Stomach (tissue), 19 donors: ENCODE measurements at places on chromosomes 6 and 20. TPM values are rescaled to one million over a fixed set of nuclear protein-coding genes. Genes with fewer than 3 reads are reported as not detected.

GRCh38 chr6:51618563-51618962 lies 468.9 kb downstream of the PKHD1 start:
- no peak for DNase-seq

MRPS18A gene
- total RNA-seq, result 5.3 TPM

DNA sequence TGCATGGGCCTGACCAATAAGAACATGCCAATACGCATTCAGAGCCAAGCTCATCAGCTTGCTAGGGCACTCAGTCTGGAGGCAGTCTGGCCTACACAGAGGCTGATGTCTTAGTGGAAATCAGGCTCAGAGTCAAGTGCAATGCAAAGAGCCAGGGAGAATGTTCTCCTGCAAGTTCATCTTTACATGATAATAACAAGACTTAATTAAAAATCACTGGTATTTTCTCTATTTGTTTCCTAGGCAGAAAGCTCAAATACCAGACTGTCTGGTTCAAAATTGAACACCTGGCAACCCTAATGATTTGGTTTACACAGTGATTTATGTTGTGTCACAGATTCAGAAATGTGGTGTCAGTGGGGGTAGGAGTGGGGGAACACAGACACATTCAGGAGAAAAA lies 689.3 kb upstream of the FLRT3 start:
- DNase-seq, result no peak

DNA sequence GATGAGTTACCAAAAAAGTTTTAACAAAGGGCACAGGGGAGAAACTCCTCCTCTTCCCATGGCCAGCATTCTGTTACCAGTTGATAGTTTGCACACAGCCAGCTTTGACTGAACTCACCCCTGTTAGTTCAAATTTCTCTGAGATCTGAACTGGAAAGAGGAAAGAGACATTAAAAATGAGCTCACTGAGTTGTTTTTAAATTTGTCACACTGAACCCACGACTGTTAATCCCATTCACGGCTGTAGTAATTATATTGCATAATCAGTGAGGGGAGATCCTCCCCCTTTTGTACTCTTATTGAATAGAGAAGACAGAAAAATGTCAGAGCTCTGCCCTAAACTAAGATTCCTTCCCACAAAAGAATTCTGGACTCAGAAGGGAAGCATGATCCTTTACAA lies 17.5 kb upstream of the DSP start:
- DNase-seq, result no peak

DNA sequence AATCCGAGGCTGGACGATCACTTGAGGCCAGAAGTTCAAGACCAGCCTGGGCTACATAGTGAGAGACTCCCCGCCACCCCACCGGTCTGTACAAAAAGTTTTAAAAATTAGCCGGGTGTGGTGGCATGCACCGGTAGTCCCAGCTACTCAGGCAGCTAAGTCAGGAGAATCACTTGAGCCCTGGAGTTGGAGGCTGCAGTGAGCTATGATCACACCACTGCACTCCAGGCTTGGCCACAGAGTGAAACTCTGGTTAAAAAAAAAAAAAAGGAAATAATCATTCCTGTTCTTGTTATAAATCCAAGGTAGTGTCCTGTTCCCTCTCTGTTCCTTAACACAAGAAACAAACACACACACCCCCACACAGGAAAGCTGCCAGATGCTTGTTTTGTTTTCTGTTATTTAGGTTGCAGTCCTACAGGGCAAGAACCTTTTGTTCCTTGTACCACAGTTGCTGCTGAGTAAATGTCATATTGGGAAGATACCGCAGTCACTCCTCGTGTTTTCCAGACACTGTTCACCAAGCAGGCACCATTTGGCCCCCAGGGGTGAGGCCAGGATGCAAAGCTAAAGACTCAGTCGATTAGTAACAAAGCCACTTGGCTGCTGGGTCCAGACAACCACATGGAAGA lies 28.9 kb downstream of the ASIP start:
- DNase-seq, result no peak

GRCh38 chr20:13105039-13105438 lies 96.3 kb downstream of the SPTLC3 start:
- DNase-seq, result no peak

ELOVL2 gene
- 1.8 TPM for total RNA-seq

LGSN gene
- total RNA-seq, result 0.55 TPM

DNA sequence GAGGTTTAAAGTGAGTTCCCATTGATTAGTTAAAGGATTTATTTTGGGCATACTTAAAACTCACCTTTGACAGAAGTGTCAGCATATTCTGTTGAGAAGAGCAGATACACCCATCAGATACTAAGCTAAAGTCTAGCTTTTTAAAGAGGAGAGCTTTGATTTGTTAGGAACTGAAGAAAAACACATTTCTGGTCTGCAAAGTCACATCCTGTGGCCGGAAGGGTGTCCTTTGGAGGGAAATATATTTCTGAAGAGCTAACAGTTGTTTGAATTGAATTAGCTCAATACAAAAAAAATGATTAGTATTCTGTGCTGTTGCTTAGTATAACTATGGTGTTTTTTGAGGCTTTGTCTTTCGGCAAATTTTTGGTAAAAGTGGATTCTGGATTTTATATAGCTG lies 302.7 kb downstream of the RFPL4B start:
- DNase-seq, result no peak

- DNase-seq, result no peak
Observed at GRCh38 chr6:16533721-16534136, 227.5 kb downstream of the ATXN1 start.

DNA sequence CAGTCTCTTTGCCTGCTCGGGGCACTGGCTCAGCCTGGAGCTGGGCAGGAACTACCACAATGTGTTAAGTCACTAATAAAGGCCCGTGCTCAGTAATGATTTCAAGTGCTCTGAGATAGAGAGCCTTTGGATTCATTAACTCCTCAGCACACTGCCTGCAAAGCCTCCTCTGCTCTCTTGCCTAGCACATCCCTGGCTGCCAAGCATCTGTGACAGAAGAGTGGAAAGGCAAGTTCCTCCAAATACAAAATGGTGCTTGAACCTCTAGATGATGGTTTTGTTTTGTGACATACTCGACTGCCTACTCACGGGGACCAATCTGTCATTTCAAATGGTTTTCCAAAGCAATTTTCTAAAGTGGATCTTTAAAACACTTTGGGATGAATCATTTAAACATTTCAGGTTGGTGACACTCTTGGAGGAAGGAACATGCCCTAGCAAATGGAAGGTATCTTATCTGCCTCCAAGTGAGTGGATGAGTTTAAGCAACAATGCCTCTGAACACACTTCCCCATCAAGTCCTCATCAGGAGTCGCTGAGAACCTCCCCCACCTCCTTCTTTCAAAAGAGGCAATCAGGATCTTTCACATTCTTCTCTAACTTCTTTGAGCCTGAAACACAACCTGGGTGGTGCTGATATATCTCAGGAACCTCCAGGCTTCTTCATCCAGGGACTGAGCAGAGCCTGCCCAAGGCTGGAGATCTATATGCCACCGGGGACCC lies 35.8 kb downstream of the METTL24 start:
- DNase-seq, result no peak

GRCh38 chr6:159951772-159952171 lies 17.1 kb upstream of the IGF2R start:
- DNase-seq, result no peak

DNA sequence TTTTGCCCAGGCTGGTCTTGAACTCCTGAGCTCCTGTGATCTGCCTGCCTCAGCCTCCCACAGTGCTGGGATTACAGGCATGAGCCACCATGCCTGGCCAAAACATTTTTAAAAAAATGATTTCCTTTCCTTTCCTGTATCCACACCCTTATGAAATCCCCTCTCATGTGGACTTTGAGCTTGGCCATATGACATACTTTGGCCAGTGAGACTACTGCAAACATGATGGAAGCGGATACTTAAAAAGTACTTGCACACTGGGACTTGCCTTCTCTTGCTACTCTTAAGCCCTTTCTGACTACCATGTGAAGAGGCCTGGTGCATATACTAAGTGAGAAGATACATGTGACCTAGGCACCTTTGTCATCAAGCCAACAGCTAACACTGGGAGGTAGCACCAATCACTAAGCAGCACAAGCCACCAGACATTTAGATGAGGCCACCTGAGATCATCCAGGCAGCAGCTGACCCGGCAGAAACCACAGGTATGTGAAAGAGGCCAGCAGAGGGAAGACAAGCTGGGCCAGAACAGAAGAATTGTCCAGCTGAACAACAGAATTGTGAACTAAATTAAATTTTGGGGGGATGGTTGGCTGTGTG lies 78.5 kb upstream of the HDAC2 start:
- DNase-seq, result no peak

- no peak for DNase-seq
Observed at GRCh38 chr6:16706029-16706428, 55.2 kb downstream of the ATXN1 start.

DNA sequence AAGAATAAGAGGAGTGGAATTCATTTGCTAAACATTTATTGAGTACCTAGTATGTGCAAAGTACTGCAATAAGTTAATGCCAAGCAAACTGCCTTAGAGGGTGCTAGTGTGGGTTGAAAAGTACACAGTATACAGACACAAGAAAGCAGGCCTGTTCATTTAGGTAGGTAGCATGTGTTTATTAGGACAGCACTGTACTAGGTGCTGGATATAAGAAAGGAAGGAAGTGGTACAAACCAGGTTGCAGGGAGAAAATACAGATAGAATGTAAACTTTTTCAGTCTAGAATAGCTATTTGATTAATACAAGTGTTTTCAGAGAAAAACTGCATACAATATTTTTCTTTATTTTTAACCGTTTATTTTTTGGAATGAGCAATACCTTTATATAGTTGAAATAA lies 68.1 kb downstream of the PHF20 start:
- DNase-seq, result no peak

- DNase-seq, result no peak
Observed at GRCh38 chr6:159871906-159872305, 18.9 kb upstream of the MAS1 start.

- DNase-seq, result peak; percentile 14
Observed at GRCh38 chr6:89144354-89144906, 1.4 kb upstream of the PM20D2 start.

DNA sequence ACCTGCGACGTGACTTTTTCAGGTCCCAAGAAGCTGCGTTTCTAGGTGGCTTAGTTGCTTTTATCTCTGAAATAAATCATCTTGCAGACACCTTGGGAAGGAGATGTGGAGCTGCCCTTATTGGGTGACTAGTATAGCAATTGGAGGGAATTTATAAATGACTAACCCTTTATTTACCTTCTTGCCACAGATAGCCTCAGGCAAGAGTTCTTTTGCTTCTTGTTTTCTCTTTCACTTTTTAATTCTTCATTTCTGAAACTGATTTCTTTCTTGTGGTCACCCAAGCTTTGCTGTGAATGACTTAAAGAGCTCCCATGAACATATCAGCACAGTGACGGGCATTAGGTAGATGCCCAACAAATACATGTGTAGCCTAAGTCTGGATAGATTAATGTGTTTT lies 3.0 kb downstream of the ADGRF4 start:
- DNase-seq, result no peak

DNA sequence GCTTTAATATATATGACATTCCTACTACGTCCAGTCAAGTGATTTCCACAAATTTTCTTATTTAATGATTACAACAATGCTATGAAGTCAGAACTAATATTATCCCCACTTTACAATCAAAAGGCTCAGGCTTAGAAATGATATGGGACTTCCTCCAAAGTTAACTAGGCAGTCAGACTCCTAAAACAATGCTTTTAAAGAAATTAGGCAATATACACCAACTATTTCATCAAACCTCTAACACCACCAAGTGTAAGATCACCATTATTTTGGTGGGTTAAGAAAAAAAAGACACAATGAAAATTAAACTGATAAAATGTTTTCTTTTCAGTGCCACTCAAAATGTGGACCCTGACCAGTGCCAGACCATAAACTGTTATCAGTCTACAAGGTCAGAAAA lies 256.1 kb upstream of the RUNX2 start:
- DNase-seq, result no peak

DNA sequence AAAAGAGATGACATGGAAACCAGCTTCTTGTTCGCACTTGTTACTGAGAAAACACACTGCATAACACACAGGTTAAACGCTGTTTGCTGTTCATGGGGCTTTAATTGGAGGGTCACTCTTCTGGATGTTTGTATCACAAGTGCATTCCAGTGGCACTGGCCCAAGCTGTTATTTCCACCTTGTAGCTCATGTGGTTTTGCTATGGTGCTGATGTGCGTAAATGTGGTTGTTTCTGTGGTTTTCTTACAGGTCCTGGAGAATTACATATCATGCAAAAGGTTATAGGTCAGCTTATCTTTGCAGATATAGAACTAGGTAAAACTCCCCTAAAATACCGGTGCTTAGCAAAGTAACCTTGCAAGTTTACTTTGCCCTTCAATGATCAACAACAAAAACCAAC lies 89.3 kb upstream of the AHI1 start:
- DNase-seq, result peak; percentile 31

SLC16A10 gene
- 4.9 TPM for total RNA-seq

- no peak for DNase-seq
Observed at GRCh38 chr6:146153040-146153758, 124.3 kb downstream of the GRM1 start.

- DNase-seq, result no peak
Observed at GRCh38 chr20:60694763-60695162, 557.3 kb upstream of the CDH4 start.

DNA sequence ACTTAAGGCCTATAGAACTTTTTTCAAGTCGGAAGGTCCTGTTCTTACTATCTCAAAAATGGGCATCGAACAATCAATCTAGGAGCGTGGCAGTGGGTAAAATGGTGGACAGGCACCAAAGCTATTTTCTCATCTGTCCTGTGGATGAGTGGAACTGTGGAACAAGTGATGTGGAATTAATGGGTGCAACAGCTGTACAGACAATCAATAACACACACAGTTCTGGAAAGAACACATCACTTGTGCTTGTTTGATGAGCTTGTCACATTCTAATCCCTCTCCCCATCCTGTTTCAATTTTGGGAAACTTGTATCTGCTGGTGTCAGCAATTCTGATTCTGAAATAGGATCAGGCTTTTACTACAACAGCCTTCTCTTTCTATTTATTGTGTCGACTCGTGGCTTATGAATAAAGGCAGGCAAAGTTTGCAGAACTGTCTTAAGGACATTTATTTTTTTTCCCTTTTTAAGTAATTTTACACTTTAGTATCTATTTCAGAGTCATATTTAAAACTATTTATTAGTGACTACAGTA lies 11.5 kb downstream of the RBM24 start:
- DNase-seq, result no peak

DNA sequence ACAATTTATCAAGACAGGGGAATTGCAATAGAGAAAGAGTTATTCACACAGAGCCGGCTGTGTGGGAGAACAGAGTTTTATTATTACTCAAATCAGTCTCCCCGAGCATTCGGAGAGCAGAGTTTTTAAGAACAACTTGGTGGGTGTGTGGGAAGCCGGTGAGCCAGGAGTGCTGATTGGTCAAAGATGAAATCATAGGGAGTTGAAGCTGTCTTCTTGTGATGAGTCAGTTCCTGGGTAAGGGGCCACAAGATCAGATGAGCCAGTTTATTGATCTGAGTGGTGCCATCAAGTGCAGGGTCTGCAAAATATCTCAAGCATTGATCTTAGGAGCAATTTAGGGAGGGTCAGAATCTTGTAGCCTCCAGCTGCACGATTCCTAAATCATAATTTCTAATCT lies 50.0 kb upstream of the ECI2 start:
- DNase-seq, result no peak

- no peak for DNase-seq
Observed at GRCh38 chr6:54891536-54891935, 45.0 kb downstream of the FAM83B start.

GRCh38 chr6:15769511-15770018 lies 106.7 kb upstream of the DTNBP1 start:
- DNase-seq, result no peak

RNF146 gene
- total RNA-seq, result 14.2 TPM

MCHR2 gene
- total RNA-seq, result not detected

COX4I2 gene
- total RNA-seq, result not detected

- DNase-seq, result no peak
Observed at GRCh38 chr20:43539975-43540672, 18.7 kb upstream of the SGK2 start.

- DNase-seq, result no peak
Observed at GRCh38 chr6:4504700-4505099, 271.5 kb upstream of the CDYL start.
